A549 treated with RU486 at 1 μM for 4 hours (cell line): ENCODE measurements at places on chromosomes 1 and 21. TPM values are rescaled to one million over a fixed set of nuclear protein-coding genes. Genes with fewer than 3 reads are reported as not detected.

NUAK2 gene
- 24.3 to 32.6 TPM (median 31.1 TPM) in 5 replicates for total RNA-seq

TCP10L gene
- 0.35 to 1.2 TPM (median 0.70 TPM) in 5 replicates for total RNA-seq

CNR2 gene
- not detected in 5 replicates for total RNA-seq

RAB42 gene
- 1.9 to 2.3 TPM (median 2.2 TPM) in 5 replicates for total RNA-seq

FCAMR gene
- total RNA-seq: not detected in 5 replicates

ETV3 gene
- total RNA-seq: 8.5 to 14.1 TPM (median 10.8 TPM) in 5 replicates

CLCA1 gene
- 0.06 TPM in 1 of 5 replicates, not detected in the others for total RNA-seq
